Frontal cortex (tissue), 4 donors: ENCODE measurements at places on chromosomes 13 and 19. TPM values are rescaled to one million over a fixed set of nuclear protein-coding genes. Genes with fewer than 3 reads are reported as not detected.

Gene ALKBH7
- total RNA-seq = 39.9 TPM

Gene ZFP82
- 48.5 TPM for total RNA-seq

Gene ZNF497
- 6.1 TPM for total RNA-seq

Gene PSG4
- total RNA-seq = not detected

Gene OR10H1
- not detected for total RNA-seq

Gene FPR3
- under 0.01 TPM for total RNA-seq

Gene SHC2
- total RNA-seq = 9.8 TPM

Gene SPACA4
- total RNA-seq = not detected

- DNase-seq = no peak
Measured at GRCh38 chr13:30991184-30991583, 58.7 kb downstream of the TEX26 start.

- DNase-seq = no peak
Measured at GRCh38 chr13:99687723-99688397, 186.6 kb downstream of the TM9SF2 start.

DNA sequence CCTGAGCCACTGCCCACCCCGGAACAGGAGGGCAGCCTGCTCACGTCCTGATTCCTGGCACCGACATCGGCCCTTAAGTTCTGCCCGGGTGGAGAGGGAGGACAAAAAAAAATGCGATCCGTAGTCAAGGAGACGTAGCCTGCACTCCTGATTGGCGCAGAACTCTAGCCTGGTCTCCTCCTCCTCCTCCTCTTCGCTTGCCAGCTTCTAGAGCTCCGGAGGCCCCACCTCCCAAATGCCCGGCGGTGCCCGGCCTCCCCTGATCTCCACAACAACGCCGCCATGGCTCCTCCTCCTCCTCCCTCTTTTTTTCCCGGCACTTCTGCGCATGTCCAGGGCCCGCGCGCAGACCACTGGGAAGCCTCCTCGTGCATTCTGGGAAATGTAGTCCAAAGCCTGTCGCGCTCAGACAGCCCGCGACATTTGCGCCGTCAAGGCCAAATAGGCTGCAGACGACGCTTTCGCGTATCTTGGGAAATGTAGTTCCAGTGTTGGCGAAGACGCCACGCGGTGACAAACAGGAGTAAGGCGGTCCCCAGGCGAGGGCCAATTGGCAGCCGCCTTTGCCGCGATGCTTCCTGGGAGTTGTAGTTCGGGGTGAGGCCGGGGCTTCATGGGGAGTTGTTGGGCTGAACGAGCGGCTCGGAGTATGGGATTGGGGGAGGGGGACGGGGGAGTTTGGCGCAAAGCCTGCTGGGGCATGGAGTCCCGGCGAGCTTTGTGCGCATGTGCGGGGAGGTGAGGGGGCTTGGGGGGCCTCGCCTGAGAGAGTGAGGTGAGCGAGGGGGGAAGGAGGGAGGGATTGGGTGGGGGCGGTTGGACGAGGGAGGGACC is at the start of gene ZNF444:
Gene ZNF444 (plus strand): TSS at position 705 of the 834 bp plus-strand sequence. CDS start 5,625 bp downstream, outside the sequence.
- peak; percentile 99 for DNase-seq

- no peak for DNase-seq
Measured at GRCh38 chr19:55611983-55612645, 6.7 kb downstream of the ZNF865 start.

- DNase-seq = no peak
Measured at GRCh38 chr13:34654203-34654602, 287.9 kb upstream of the NBEA start.

GRCh38 chr19:48608798-48609263 is 2.3 kb downstream of the SPACA4 start:
- DNase-seq = no peak

GRCh38 chr19:4829001-4829712 is 2.4 kb downstream of the TICAM1 start:
- DNase-seq = no peak

DNA sequence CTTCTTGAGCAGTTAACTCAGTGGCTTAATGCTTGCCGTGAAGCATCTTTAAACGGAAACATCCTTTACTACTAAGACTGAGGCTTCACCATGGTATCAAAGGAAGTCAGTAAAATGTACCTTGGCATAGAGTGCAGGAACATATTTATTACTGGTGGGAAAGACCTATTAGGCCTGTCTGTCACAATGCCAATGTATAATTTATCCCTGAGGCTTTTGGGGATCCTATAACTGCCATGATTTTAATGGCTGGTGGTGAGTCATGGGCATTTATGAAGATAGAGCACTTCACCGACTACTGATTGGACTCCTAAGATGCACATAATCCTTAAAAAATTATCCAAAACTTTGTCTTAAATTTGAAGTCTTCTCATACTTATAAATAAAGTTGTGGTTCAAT is 79.6 kb downstream of the FGF14 start:
- DNase-seq = no peak

DNA sequence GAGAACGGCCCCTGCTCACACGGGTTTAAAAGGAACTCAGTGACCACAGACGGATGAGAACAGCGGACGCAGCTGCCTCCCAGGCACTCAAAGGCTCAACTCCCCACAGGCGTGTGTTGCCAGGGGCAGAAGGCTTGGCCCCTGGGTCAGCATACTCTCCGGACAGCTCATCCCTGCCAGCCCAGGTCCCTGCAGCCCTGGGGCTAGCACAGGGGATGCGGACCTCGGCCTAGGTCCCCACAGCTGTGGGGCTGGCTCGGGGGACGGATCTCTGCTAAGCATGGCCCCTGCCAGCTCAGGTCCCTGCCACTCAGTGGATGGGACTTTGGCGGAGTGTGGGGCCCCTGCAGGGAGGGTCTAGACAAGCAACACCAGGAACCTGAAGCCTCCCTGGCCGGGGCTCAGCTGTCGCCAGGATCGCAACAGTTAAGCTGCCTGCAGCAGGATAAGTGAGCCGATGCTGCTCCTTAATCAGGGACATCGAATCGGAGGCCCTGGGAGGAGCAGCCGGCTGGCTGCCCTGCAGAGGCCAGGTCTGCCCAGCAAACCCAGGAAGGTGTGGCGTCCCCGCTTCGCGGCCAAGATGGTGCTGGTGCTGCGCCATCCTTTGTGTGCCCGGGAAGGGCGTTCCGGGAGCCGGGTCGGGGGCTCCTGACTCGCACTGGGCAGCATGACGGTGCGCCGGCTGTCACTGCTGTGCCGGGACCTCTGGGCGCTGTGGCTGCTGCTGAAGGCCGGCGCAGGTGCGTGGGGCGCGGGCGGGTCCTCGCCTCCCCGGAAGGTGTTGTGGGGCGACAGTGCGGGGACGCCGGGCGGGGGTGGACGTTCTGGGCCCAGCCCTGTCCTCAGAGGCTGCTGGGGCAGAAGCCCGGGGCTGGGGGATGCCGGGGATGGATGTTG is 32.5 kb downstream of the MCF2L start:
- peak; percentile 62 for DNase-seq
